Chondrocyte (in vitro differentiated cells): ENCODE measurements at places on chromosomes 12 and 14. TPM values are rescaled to one million over a fixed set of nuclear protein-coding genes. Genes with fewer than 3 reads are reported as not detected.

GRCh38 chr12:47577206-47577989, 128.4 kb downstream of the RPAP3 start:
- no peaks in the 10 kb centered on the region for H3K36me3 ChIP-seq
- peaks cover 2% of the 10 kb centered on the region for H3K27me3 ChIP-seq
- no peak overlapping the region for H3K27ac ChIP-seq
- H3K4me3 ChIP-seq: no peak overlapping the region

DNA sequence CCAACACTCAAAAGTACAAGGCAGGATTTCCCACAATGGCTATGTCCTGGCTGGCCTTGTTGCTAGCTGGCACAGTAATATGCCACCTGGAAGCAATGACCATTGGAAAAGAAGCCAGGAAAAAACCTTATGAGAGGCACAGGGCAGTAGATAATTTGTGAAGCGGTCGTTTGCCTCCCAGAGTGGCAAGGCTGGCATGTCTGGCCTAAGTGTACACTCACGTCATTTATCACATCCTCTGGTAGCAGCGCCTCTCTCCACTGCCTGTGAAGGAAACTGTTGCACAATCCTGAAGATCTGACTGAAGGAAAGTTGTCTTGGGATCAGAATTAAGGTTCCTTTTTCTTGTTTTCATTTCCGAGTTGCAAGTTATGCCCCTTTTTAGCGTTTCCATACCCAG, 408.5 kb downstream of the ZFP36L1 start:
- no peaks in the 10 kb centered on the region for H3K36me3 ChIP-seq
- no peak overlapping the region for H3K4me3 ChIP-seq
- no peak overlapping the region for H3K27ac ChIP-seq
- DNase-seq: no peak

DNA sequence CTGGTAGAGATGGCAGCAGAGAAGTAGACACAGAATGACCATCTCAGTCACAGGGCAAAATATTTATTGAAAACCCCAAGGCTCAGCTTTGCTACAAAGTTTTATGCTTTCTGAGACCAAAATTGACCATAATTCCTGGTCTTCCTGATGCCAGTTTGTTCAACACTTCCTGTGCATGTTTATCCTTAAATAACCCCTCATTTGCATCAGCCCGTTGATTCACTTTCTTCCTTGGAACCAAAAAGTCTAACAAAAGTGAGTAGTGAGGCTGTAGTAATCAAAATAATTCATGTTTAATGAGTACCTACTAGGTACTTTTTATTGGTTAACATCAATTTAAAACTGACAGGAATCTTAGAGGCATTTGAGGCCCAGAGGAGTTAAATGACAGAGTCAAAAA, 51.7 kb downstream of the TRHDE start:
- H3K27ac ChIP-seq: no peak overlapping the region
- no peaks in the 10 kb centered on the region for H3K4me1 ChIP-seq
- H3K4me3 ChIP-seq: no peak overlapping the region
- DNase-seq: no peak

DNA sequence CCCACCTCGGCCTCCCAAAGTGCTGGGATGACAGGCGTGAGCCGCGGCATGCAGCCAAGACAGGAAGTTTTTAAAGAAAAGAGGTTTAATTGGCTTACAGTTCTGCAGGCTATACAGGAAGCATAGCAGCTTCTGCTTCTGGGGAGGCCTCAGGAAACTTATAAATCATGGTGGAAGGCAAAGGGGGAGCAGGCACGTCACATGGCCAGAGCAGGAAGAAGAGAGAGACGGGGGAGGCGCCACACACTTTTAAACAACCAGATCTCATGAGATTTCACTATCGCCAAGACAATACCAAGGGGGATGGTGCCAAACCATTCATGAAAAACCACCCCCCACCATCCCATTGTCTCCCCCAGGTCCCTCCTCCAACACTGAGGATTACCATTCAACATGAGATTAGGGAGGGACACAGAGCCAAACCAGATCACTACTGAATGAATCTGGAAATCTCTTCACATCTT, 14.1 kb downstream of the CCDC63 start:
- no peak for DNase-seq
- H3K36me3 ChIP-seq: no peaks in the 10 kb centered on the region
- H3K4me3 ChIP-seq: no peak overlapping the region
- H3K4me1 ChIP-seq: no peaks in the 10 kb centered on the region

DNA sequence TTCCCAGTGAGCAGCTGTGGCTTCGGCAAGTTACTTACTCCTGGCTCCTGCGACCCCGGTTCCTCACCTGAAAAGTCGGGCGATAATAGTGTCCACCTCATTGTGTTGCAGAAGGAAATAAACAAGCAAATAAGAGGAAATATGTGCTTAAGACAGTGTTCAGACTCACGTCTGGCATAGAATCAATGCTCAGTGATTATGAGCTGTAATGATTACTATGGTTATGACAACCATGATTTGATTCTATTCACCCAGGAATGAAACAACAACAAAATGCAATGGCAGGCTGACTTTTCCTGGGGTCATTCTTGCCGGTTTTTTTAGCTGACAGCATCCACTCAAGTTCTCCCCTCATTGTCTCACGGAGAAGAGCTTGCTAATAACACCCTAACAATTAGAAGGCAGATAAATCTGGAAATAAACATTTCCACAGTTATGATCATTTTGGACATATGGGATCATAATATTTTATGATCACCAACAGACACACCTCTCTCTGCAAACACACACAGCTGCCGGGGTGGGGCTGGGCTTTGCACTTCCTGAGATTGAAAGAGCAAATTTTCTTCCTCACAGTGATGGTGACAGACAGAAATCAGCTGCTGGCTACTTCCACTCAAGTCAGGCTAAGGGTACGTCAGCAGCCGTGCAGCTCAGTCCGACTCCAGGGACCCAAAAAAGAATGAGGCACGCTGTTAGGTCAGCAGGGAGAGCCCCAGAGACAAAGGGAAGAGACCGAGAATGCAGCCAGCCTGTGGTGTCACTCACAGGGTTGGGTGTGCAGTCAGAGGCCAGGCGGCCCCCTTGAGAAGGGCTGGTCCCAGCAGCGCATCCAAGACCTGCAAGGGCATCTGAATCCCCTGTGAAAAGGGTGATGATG, 158.0 kb downstream of the RIMBP2 start:
- no peak overlapping the region for H3K4me3 ChIP-seq
- no peak for DNase-seq
- H3K27ac ChIP-seq: no peak overlapping the region

DNA sequence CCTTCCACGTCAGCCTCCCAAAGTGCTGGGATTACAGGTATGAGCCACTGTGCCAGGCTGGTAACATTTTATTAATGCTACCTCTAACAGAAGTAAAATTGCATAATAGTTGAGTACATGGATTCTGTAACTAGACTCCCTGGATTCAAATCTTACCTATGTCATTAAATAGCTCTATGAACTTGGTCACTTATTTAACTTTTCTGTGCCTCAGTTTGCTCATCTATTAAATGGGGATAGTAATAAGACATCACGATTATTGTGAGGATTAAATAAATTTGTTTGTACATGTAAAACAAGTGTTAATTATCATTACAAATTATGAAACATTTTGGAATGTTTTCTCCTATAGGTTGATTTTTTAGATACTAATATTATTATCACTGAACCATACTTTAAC, 6.7 kb downstream of the ACTR6 start:
- peaks cover 18% of the 10 kb centered on the region for H3K36me3 ChIP-seq
- DNase-seq: no peak
- H3K27ac ChIP-seq: no peak overlapping the region

DNA sequence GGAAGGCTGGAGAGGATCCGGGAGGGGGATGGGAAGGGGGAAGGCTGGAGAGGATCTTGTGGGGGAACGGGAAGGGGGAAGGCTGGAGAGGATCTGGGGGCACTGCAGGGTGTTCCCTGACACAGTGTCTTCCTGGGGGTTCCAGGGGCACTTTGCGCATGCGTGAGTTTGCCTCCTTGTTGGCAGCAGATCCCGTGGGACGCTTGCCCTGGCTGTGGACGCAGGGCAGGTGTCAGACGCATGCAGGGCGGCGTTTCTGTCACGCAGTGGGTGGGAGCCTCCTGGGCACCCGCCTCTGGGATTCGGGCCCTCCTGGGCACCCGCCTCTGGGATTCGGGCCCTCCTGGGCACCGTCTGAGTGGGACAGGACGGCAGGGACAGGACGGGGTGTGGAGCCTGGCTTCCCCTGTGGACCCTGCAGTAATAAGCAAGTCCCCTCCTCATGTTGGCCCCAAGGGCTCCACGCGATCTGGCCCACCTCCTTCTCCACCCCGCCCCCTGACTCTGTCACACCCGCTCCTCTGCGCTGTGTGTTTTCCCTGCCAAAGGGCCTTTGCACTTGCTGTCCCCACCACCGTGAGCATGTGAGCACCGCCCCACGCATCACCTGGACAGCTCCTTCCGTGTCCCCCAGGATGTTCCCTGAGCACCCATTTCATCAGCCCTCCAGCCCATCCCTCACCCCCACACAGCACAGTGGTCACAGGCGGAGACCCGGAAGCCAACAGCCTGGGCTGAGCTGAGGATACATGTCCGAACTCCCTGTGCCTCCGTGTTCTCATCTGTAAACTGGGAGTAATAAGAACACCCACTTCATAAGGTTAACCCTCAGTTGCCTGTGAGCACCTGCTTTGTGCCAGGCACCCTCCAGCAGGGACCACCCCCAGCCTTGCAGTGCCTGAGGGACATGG, 4.4 kb downstream of the MMP17 start:
- H3K27me3 ChIP-seq: peaks cover 6% of the 10 kb centered on the region
- H3K36me3 ChIP-seq: no peaks in the 10 kb centered on the region
- peaks cover 8% of the 10 kb centered on the region for H3K4me1 ChIP-seq
- H3K4me3 ChIP-seq: no peak overlapping the region

DNA sequence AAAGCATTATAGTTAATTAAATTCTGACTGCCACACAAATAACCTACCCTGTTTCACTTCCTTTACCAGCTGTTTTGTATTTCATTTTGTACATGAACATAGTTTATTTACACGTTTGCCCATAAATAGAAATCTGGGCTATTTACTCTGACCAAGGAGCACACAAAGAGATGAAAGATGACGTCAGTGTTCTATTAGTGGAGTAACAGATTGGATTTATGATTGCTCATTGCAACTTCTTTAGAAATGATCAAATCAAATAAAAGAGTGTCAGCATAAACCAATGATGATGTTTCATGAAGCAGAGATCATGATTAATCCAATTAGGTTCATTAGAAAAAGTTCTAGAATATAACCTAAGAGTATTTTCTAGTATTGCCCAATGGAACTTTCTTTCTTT, 12.0 kb upstream of the RTL1 start:
- no peak for DNase-seq
- no peak overlapping the region for H3K27ac ChIP-seq
- H3K4me1 ChIP-seq: no peaks in the 10 kb centered on the region
- H3K4me3 ChIP-seq: no peak overlapping the region
- H3K36me3 ChIP-seq: no peaks in the 10 kb centered on the region

DNA sequence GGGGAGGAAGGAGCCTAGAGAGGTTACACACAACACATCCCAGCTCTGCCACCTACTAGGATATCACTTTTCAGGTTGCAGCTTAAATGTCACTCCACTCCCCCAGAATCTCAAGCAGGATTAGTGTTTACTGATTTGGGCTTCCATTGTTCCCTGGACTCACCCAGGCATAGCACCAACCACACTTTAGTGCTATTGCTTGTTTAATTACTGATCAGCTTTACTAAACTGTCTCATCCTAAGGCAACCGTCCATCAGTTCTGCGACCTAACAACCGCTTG, 6.1 kb upstream of the KRT18 start:
- no peak overlapping the region for H3K27ac ChIP-seq
- no peaks in the 10 kb centered on the region for H3K27me3 ChIP-seq
- H3K4me3 ChIP-seq: no peak overlapping the region
- H3K4me1 ChIP-seq: peaks cover 28% of the 10 kb centered on the region
- no peak for DNase-seq

GRCh38 chr12:113914806-113915205, 51.3 kb downstream of the RBM19 start:
- H3K27me3 ChIP-seq: no peaks in the 10 kb centered on the region
- peak; percentile 68 for DNase-seq
- no peaks in the 10 kb centered on the region for H3K4me1 ChIP-seq

DNA sequence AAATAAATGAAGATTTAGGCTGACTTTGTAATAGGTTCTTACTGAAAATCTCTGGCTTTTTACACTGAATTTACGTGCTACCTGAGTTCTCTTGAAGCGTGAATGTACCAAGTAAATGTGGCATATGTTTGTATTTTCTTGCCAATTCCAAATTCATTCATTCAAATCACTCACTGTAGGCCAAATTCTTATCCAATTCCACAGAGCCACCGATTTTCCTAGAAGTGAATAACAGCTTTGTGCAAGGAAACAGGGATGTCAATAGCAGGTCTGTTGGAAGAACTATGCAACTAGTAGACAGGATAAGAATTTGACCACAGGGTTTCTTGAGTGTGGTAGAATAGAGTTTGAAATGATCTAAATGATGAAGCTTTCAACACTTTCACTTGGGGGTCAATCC, 86.8 kb downstream of the SOX5 start:
- H3K27me3 ChIP-seq: no peaks in the 10 kb centered on the region
- H3K27ac ChIP-seq: no peak overlapping the region
- H3K4me1 ChIP-seq: no peaks in the 10 kb centered on the region
- H3K4me3 ChIP-seq: no peak overlapping the region
- peaks cover 5% of the 10 kb centered on the region for H3K36me3 ChIP-seq

- no peak for DNase-seq
- peaks cover 26% of the 10 kb centered on the region for H3K36me3 ChIP-seq
- H3K4me3 ChIP-seq: peak overlapping the region; percentile 91
- peak overlapping the region; percentile 98 for H3K27ac ChIP-seq
- H3K27me3 ChIP-seq: no peaks in the 10 kb centered on the region
These were observed 447 bp downstream of the CD63 start for GRCh38 chr12:55728186-55728938.

DNA sequence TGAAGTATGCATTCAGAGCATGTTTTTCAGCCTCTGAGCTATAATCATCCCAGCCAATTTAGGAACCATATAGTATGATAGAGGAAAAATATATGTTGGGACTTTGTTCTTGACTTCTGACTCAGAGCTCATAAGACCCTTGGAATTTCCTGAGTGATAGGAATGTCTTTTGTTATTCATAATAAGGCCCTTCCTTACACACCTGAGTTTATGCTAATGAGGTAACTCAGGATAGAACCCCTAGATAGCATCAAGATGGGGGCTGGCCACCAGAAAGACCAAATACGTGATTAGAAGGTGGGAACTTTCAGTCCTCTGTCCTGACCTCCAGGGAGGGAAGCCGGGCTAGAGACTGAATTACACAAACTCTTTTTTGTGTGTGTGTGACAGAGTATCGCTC, 32.4 kb upstream of the PLEK2 start:
- no peak for DNase-seq
- H3K4me1 ChIP-seq: no peaks in the 10 kb centered on the region

- H3K27me3 ChIP-seq: no peaks in the 10 kb centered on the region
- H3K4me1 ChIP-seq: peaks cover 19% of the 10 kb centered on the region
- H3K27ac ChIP-seq: peak overlapping the region; percentile 28
- no peaks in the 10 kb centered on the region for H3K36me3 ChIP-seq
- no peak overlapping the region for H3K4me3 ChIP-seq
These were observed 3.4 kb upstream of the MYRFL start for GRCh38 chr12:69821456-69822159.

The PTPN21 gene
- total RNA-seq: 34.9 to 42.9 TPM (median 40.0 TPM) in 3 replicates

The CPSF6 gene
- total RNA-seq: 50.3 to 55.9 TPM (median 51.6 TPM) in 3 replicates

The NUAK1 gene
- 78.1 to 81.4 TPM (median 78.5 TPM) in 3 replicates for total RNA-seq

The MYO1A gene
- total RNA-seq: 0.48 TPM in 1 of 3 replicates, not detected in the others
